ENCODE measurements at places on chromosomes 4 and X.

DNA sequence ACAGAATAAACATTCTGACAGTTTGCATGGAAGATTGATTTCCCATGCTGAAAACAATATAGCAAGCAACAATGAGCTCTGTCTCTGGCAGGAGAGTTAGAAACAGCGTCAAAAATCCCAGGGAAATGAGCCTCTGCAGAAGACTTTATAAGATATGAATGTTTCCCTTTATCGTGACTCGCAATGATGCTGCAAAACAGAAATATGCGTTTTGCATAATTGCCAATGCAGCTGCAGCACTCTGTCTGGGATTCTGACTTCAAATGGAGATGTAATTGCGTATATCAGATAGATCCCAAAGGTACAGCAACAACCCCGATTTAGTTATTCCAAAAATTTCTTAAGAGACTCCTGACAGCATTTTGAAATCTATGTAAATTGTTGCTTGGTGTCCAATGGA lies 702.4 kb upstream of the EPHA5 start:
- DNase-seq: no peak
- H3K4me3 ChIP-seq: no peak overlapping the region
- no peak overlapping the region for H3K27ac ChIP-seq
- no peaks in the 10 kb centered on the region for H3K36me3 ChIP-seq
- no peaks in the 10 kb centered on the region for H3K4me1 ChIP-seq

- peak overlapping the region; percentile 65 for H3K27ac ChIP-seq
- peak overlapping the region; percentile 49 for H3K4me3 ChIP-seq
- no peak for DNase-seq
- H3K27me3 ChIP-seq: no peaks in the 10 kb centered on the region
- peaks cover 15% of the 10 kb centered on the region for H3K4me1 ChIP-seq
- no peaks in the 10 kb centered on the region for H3K36me3 ChIP-seq
Measured at GRCh38 chrX:54044877-54045338, 635 bp upstream of the PHF8 start.

GRCh38 chr4:107366016-107366735 lies 330.1 kb upstream of the DKK2 start:
- no peak overlapping the region for H3K27ac ChIP-seq
- DNase-seq: no peak
- no peaks in the 10 kb centered on the region for H3K36me3 ChIP-seq
- H3K27me3 ChIP-seq: no peaks in the 10 kb centered on the region
- H3K4me1 ChIP-seq: no peaks in the 10 kb centered on the region
- no peak overlapping the region for H3K4me3 ChIP-seq

DNA sequence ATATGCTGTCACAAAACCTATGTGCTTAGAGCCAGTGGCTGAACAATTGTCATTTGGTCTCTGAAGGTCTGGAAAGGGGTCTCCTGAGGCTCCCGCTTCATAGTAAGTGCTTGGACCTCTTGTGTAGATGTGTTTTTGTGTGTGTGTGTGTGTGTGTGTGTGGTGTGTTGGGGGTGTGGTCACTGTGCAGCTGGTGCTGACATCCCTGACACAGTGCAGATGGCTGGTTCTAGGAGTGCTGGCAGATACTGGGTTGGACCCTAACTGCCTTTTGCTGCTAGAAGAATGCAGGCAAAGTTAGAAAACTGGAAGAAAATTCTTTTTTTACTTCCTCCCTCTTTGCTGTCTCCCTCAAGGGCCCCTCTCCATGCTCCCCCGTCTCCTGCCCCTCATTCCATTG lies 1872.6 kb downstream of the ARAP2 start:
- no peak for DNase-seq
- H3K27me3 ChIP-seq: no peaks in the 10 kb centered on the region
- H3K4me3 ChIP-seq: no peak overlapping the region

GRCh38 chr4:74319470-74319869 lies 11.2 kb downstream of the EPGN start:
- H3K27ac ChIP-seq: no peak overlapping the region
- H3K4me1 ChIP-seq: no peaks in the 10 kb centered on the region
- H3K4me3 ChIP-seq: no peak overlapping the region
- no peaks in the 10 kb centered on the region for H3K36me3 ChIP-seq
- no peak for DNase-seq

GRCh38 chr4:54556587-54556986 lies 101.2 kb upstream of the KIT start:
- no peaks in the 10 kb centered on the region for H3K27me3 ChIP-seq
- H3K4me3 ChIP-seq: no peak overlapping the region
- no peak for DNase-seq
- H3K36me3 ChIP-seq: no peaks in the 10 kb centered on the region
- H3K4me1 ChIP-seq: peaks cover 3% of the 10 kb centered on the region
- no peak overlapping the region for H3K27ac ChIP-seq

DNA sequence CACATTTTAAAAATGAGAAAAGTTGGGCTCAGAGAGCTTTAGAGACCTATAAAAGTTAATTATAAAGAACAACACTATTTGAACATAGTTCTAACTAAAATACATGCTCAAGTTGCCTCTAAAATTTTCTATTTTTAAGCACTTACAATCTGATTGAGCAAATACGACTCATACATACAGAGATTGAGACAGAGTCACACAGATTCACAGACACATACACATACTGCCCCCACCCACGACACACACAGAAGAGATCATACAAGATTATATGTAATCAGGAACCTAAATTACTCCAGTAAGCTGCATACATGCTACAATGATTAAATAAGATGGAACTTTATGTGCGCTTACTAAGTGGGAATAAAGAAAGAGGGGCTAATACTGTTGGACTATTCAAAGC lies 2.7 kb upstream of the ASB5 start:
- DNase-seq: no peak
- no peak overlapping the region for H3K27ac ChIP-seq
- H3K36me3 ChIP-seq: no peaks in the 10 kb centered on the region
- H3K4me3 ChIP-seq: no peak overlapping the region
- H3K4me1 ChIP-seq: no peaks in the 10 kb centered on the region

DNA sequence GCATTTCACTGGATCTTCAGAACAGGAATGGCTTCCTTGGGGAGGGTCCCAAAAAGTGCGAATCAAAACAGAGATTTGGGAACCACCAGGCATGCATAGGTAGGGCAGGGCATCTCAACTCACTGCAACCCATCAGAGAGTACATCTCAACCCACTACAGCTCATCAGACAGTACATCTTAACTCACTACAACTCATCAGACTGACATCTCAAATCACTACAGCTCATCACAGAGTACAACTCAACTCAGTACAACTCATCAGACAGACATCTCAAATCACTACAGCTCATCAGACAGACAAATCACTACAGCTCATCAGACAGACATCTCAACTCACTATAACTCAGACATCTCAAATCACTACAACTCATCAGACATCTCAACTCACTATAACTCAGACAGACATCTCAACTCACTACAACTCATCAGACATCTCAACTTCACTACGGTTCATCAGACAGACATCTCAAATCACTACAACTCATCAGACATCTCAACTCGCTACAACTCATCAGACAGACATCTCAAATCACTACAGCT lies 47.5 kb upstream of the CLDN34 start:
- no peaks in the 10 kb centered on the region for H3K36me3 ChIP-seq
- no peak for DNase-seq
- no peaks in the 10 kb centered on the region for H3K27me3 ChIP-seq
- no peaks in the 10 kb centered on the region for H3K4me1 ChIP-seq

- no peaks in the 10 kb centered on the region for H3K4me1 ChIP-seq
- H3K36me3 ChIP-seq: no peaks in the 10 kb centered on the region
- no peak for DNase-seq
- no peak overlapping the region for H3K4me3 ChIP-seq
- H3K27ac ChIP-seq: no peak overlapping the region
- H3K27me3 ChIP-seq: no peaks in the 10 kb centered on the region
Measured at GRCh38 chr4:57658673-57659072, 548.5 kb upstream of the IGFBP7 start.

- H3K4me1 ChIP-seq: peaks cover 48% of the 10 kb centered on the region
- H3K4me3 ChIP-seq: peak overlapping the region; percentile 98
- peak overlapping the region; percentile 98 for H3K27ac ChIP-seq
- no peaks in the 10 kb centered on the region for H3K36me3 ChIP-seq
Measured at GRCh38 chr4:152534541-152535359, 1.1 kb downstream of the FBXW7 start.

GRCh38 chr4:9875516-9875915 lies 94.1 kb downstream of the DRD5 start:
- no peaks in the 10 kb centered on the region for H3K36me3 ChIP-seq
- DNase-seq: no peak
- no peaks in the 10 kb centered on the region for H3K4me1 ChIP-seq
- H3K4me3 ChIP-seq: no peak overlapping the region
- no peak overlapping the region for H3K27ac ChIP-seq

GRCh38 chr4:83610729-83611128 lies 74.8 kb downstream of the GPAT3 start:
- H3K27me3 ChIP-seq: no peaks in the 10 kb centered on the region
- no peaks in the 10 kb centered on the region for H3K36me3 ChIP-seq
- no peaks in the 10 kb centered on the region for H3K4me1 ChIP-seq
- no peak for DNase-seq
- H3K4me3 ChIP-seq: no peak overlapping the region
- H3K27ac ChIP-seq: no peak overlapping the region

DNA sequence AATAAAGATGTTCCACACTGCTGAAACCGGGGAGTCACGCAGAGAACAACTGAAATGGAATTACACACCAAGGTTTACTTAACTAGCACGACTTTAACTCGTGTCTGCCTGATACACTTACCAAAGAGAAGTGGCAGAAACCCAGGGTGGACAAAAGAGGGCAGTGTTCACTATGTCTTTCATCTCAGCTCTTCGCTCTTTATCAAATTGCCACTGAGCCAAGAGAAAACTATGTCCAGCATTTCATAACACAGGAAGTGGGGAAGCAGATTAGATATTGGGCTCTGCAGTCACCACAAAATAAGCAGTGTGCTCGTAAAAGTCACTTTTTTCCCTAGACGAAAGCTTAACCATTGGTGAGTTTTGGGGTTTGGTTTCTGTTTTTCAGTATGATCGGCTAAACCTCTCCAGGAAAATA lies 155.7 kb downstream of the CHIC2 start:
- H3K36me3 ChIP-seq: no peaks in the 10 kb centered on the region
- peaks cover 11% of the 10 kb centered on the region for H3K27me3 ChIP-seq
- H3K27ac ChIP-seq: no peak overlapping the region

- H3K27ac ChIP-seq: no peak overlapping the region
- no peak overlapping the region for H3K4me3 ChIP-seq
- no peaks in the 10 kb centered on the region for H3K27me3 ChIP-seq
Measured at GRCh38 chrX:63686878-63687714, 97.9 kb downstream of the ARHGEF9 start.

DNA sequence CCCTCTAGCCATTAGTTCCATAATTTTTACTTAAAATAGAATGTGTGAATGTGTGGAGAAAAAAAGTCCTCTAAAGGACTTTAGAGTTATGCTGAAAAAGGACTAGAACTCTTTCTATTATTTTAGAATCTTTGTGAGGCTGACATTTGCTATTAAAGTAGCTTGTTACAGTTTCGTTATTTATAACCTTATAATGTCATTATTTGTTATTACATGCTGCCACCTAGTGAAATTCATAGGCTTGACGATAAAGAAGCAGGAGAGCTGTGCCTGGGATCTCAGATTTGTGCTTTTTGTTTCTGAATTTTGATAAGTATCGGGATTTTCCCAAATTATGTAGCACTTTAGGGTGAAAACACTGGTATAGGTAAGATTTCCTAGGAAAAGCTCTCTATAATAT lies 38.5 kb upstream of the TAPT1 start:
- no peak overlapping the region for H3K27ac ChIP-seq
- H3K4me1 ChIP-seq: peaks cover 11% of the 10 kb centered on the region
- no peak overlapping the region for H3K4me3 ChIP-seq
- no peaks in the 10 kb centered on the region for H3K36me3 ChIP-seq
- no peak for DNase-seq
- no peaks in the 10 kb centered on the region for H3K27me3 ChIP-seq

- no peaks in the 10 kb centered on the region for H3K4me1 ChIP-seq
- DNase-seq: no peak
- no peaks in the 10 kb centered on the region for H3K27me3 ChIP-seq
- H3K4me3 ChIP-seq: no peak overlapping the region
- no peak overlapping the region for H3K27ac ChIP-seq
Measured at GRCh38 chr4:15936495-15936894, 2.0 kb downstream of the FGFBP1 start.

GRCh38 chr4:152808670-152809069 lies 28.9 kb downstream of the ARFIP1 start:
- no peaks in the 10 kb centered on the region for H3K27me3 ChIP-seq
- no peak overlapping the region for H3K4me3 ChIP-seq
- H3K4me1 ChIP-seq: no peaks in the 10 kb centered on the region
- no peak for DNase-seq

- H3K36me3 ChIP-seq: no peaks in the 10 kb centered on the region
- no peaks in the 10 kb centered on the region for H3K27me3 ChIP-seq
- H3K4me3 ChIP-seq: no peak overlapping the region
- H3K27ac ChIP-seq: no peak overlapping the region
- no peak for DNase-seq
- no peaks in the 10 kb centered on the region for H3K4me1 ChIP-seq
Measured at GRCh38 chr4:116585246-116585645, 500.1 kb downstream of the TRAM1L1 start.

- H3K27me3 ChIP-seq: no peaks in the 10 kb centered on the region
- no peak overlapping the region for H3K27ac ChIP-seq
Measured at GRCh38 chr4:82447886-82448285, 17.5 kb downstream of the ENOPH1 start.

GRCh38 chr4:173937631-173938270 lies 345.7 kb downstream of the FBXO8 start:
- no peak overlapping the region for H3K27ac ChIP-seq
- no peaks in the 10 kb centered on the region for H3K27me3 ChIP-seq
- H3K4me3 ChIP-seq: no peak overlapping the region
- no peaks in the 10 kb centered on the region for H3K4me1 ChIP-seq

- H3K36me3 ChIP-seq: no peaks in the 10 kb centered on the region
- no peak overlapping the region for H3K4me3 ChIP-seq
- H3K27ac ChIP-seq: no peak overlapping the region
- no peaks in the 10 kb centered on the region for H3K4me1 ChIP-seq
- no peaks in the 10 kb centered on the region for H3K27me3 ChIP-seq
Measured at GRCh38 chr4:98204236-98204553, 57.0 kb upstream of the RAP1GDS1 start.

GRCh38 chr4:39353478-39354253 lies 12.5 kb downstream of the RFC1 start:
- no peaks in the 10 kb centered on the region for H3K4me1 ChIP-seq
- peak overlapping the region; percentile 32 for H3K4me3 ChIP-seq
- DNase-seq: no peak
- peak overlapping the region; percentile 87 for H3K27ac ChIP-seq
- H3K27me3 ChIP-seq: no peaks in the 10 kb centered on the region

- no peak for DNase-seq
- no peaks in the 10 kb centered on the region for H3K36me3 ChIP-seq
- H3K4me1 ChIP-seq: peaks cover 47% of the 10 kb centered on the region
- no peaks in the 10 kb centered on the region for H3K27me3 ChIP-seq
- H3K4me3 ChIP-seq: no peak overlapping the region
- peak overlapping the region; percentile 100 for H3K27ac ChIP-seq
Measured at GRCh38 chr4:184476695-184477094, 2.3 kb upstream of the IRF2 start.

DNA sequence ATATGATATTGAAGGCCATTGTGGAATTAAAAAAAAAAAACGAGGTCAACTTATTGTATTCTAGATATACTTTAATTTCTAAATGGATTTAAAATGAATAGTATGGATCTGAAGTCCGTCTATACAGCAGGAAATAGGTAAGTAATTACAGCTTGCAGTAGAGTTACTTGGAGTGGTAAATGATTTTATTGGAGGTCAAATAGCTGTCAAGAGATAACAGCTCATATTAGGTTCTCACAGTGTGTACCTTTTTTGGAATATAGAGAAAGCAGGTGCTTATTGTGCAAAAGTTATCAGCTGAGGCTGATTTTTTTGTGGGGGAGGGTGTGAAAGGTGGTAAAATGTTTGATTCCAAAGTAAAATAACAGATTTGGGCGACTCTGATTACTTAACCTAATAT lies 17.7 kb downstream of the UPRT start:
- DNase-seq: no peak
- no peak overlapping the region for H3K4me3 ChIP-seq
- no peaks in the 10 kb centered on the region for H3K4me1 ChIP-seq
- no peaks in the 10 kb centered on the region for H3K36me3 ChIP-seq
